GM23248 (cell line): ENCODE measurements at places on chromosomes 4 and X.

DNA sequence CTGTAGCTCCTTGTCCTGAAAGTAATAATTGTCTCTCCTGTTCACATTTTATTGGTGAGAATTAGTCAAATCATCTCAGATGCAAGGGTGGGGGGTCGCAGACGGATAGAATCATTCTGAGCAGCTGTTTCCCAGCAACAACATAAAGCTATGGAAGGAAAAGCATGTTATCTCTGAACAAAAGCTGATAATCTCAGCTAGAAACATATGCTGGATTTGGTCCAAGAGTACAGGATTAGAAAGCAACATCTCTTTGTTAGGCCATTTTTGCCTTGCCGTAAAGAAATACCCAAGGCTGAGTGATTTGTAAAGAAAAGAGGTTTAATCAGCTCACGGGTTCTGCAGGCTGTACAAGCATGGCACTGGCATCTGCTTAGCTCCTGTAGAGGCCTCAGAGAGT lies 472.8 kb upstream of the BOD1L1 start:
- no peak for DNase-seq

DNA sequence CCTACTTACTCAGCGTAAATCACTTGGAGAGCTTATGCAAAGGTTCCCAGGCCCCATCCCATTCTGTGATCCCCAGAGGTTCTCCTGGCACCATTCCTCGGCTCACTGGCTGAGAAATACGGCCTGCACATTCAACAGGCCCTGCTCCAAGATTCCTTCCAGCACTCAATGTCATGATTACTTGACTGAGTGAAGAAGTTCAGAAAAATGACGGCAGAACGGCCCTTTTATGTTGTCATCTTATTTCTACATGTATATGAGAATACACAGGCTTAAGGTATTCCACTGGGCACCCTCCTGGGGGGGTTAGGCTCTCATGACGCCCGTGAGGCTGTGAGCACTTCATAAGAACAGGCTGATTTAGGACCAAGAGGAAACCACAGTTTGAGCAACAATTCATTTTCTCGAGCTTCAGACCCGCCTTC lies 190.6 kb downstream of the NSUN7 start:
- DNase-seq = peak; percentile 12

GRCh38 chrX:121221322-121221977 lies 174.0 kb downstream of the GLUD2 start:
- peak; percentile 1 for DNase-seq

- no peak for DNase-seq
These were observed 113.1 kb upstream of the INPP4B start for GRCh38 chr4:142959173-142959572.

GRCh38 chrX:139204898-139205667 lies 325.5 kb upstream of the F9 start:
- DNase-seq = peak; percentile 63

DNA sequence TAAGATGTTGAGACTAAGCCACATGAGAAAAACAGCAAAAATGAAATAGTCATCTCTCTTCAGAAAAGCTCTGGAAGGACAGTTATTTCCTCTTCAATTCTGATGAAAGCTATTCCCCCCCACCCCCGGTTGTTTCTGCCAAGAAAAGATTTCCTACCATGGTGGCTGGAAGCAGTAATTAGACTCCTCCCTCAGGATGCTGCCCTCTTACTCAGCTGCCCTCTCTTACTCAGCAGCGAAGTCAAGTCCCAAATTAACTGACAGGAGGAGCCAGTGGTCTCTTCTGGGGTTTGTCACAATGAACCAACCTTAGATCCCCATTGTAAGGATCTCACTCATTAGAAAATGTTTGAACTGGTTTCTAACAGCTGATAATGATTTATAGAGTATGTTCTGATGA lies 38.0 kb downstream of the GPM6B start:
- peak; percentile 55 for DNase-seq

- no peak for DNase-seq
These were observed 193.7 kb downstream of the SPATA18 start for GRCh38 chr4:52244848-52245247.

- no peak for DNase-seq
These were observed 55.0 kb downstream of the RGS12 start for GRCh38 chr4:3347871-3348270.

- no peak for DNase-seq
These were observed 176.9 kb upstream of the GK2 start for GRCh38 chr4:79584902-79585301.

GRCh38 chrX:68896581-68896980 lies 67.8 kb downstream of the EFNB1 start:
- no peak for DNase-seq

DNA sequence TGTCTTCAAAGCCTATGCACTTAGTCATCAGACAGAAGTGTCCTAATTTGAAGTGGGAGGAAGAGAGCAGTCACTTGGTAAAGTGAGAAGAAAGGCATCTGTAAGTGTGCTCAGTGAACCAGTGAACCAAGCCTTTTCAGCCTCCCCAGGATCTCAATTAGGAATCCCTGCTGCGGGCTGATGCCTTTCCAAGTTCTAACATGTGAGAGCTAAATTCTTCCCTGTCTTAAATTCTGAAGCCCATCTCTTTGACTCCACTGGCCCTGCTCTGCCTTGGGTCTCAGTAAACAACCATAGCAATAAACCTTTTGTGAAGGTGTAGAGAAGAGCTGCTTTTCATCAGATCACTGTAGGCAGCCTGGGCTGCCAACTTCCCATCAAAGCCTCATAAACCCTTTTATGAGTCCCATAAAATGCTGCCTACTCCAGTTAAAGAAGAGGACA lies 701.2 kb upstream of the LCORL start:
- DNase-seq = no peak

DNA sequence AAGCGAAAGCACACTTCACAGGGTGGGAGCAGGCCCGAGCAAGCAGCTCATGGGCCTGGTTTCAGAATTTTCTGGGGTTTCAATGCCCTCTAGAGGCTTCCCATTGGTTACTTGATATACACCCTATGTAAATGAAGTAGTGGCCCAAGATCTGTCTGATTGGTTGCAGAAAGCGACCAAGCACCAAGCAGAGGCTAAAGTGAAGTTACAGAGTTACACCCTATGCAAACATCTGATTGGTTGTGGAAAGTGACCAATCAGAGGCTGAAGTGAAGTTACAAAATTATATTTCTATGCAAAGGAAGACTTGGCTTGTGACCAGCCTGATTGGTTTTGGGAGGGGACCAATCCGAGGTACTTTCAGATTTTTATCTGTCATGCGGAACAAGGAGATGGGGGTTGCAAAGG lies 8.2 kb downstream of the FHIP1A start:
- no peak for DNase-seq

DNA sequence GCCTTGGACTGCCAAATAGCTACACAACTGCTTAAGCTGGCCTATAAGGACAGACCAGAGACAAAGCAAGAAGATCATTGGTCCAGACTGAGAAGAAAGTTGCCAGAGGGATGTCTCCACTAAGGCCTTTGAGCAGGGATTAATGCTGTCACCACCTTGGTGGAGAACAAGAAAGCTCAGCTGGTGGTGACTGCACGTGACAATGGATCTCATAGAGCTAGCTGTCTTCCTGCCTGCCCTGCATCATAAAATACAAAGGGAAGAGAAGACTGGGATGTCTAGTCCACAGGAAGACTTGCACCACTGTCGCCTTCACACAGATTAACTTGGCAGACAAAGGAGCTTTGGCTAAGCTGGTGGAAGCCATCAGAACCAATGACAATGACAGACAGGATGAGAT lies 40.5 kb upstream of the FAM120C start:
- no peak for DNase-seq

- DNase-seq = no peak
These were observed 5.2 kb downstream of the NLRP2B start for GRCh38 chrX:57674861-57675260.

DNA sequence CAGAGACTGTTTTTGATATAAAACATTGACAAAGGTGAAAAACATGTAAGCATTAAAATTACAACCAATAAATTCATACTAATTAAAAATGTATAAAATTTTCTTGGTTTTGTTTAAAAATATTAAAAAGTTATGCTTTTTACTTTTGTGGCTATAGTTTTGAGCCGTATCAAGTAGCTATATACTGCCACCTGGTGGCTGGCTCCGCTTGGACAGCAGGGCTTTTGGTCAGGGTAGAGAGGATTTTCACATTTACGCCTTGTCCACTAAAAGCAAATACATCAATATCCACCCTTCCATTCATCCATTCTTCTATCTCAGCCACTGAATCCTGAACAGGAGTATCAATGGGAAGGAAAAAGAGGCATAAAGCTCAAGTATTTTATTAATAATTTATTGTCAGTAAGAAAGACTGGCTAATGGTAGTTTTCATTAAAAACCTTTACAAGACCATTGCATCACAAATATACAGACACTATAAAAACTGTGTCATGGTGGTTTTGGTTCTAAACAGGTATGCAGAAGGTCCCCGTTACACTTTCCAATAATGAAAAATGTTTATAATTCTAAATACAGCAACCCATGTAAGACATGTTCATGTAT lies 32.1 kb upstream of the MTNR1A start:
- DNase-seq = peak; percentile 70

DNA sequence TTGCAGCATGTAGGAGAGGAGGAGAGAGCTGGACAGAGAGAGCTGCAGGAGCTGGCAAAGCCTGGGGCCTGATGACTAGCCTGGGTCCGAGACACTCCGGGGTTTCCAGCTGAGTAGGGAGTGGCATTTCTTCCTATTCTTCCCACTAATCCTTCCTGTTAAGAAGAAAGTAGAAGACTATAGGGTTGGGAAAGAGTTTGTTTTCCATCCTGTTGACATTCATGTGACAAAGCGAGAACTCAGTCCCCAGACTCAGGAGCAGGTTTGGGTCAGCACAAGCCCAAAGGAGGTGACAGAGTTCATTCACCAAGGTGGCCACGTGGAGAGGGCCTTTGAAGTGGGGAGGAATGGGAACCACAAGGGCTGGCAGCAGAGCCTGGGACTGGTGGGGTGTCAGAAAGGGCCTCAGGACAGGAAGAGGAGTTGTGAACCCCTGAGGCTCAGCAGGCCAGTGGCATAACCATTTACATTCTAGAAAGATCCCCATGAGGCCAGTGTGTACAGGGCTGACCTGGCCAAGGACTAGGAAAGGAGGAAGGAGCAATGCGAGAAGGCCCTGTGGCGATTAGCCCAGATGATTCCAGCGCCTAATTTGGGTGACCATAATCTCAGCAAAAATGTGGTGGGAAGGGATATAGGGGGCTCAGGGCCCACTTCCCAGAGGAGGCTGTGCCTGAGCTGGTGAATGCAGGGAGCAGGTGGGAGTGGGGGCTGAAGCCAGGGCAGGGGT lies 3.3 kb upstream of the HAUS3 start:
- no peak for DNase-seq

GRCh38 chrX:117002981-117003380 lies 540.2 kb upstream of the CT83 start:
- no peak for DNase-seq

DNA sequence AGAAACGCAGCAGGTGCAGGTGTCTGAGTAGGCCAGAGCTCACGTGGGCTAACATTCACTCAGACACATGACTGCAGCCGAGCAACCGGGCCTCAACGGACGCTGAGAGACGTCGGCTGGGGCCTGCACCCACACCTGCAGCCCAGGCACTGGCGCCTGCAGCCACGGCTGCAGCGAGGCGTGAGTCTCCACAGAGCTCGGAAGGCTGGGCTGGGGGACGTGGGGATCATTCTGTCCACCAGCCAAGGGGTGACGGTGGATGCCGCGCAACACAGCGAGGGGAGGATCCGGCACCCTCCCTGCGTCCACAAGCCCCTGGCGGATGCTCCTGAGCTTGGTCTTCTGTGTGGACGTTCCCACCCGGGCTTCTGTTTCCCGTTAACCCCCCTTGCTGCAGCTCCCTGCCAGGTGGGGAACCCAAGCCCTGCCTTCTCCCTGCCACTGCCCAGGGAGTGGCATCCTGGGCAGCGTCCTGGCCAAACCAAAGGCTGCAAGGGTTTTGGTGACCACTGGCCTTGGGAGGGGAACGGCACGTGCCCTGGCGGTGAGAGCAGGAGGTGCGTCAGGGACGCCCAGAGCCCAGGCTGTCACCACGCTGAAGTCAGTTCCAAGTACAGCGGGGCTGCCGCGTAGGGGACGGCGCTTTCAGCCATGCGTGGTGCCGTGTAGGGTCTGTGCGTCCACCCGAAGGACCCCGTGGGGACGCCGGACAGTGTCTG lies 16.3 kb downstream of the PPP2R3B start:
- DNase-seq = no peak

DNA sequence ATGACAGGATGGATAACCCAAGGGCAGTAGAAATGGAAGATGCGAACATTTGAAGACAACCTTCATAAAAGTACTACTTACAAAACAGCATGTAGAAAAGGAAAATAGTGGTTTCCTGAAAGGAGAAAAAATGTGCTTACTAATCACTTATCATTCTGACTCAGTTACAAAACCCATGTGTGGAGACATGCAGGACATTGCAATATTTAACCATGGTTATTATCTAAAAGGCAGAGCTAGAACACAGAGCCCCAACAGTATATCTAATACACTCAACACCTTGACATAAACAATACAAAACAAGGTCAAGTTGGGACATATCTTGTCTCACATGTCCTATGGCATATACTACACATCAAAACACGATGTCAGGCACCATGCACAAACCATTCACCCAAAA lies 55.9 kb downstream of the EIF4E start:
- DNase-seq = peak; percentile 59

DNA sequence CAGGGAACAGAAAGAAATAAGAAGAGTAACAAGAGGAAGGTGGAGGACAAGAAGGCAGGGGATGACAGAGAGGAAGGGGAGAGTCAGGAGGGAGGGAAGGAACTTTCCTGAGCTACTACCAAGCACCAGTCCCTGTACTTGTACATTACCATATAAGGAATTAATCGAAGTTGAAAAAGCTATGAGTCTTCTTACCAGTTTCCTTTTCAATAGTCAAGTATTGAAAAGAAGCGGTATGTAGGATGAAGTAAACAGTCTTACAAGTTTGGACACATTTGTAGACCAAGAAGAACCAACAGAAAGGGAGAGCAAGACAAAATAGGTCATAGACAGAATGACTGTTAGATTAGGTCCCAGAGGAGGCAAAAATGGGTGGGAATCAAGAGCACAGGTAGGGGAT lies 629.7 kb upstream of the DIPK2B start:
- no peak for DNase-seq

GRCh38 chr4:5435823-5436222 lies 272.5 kb downstream of the EVC2 start:
- no peak for DNase-seq

DNA sequence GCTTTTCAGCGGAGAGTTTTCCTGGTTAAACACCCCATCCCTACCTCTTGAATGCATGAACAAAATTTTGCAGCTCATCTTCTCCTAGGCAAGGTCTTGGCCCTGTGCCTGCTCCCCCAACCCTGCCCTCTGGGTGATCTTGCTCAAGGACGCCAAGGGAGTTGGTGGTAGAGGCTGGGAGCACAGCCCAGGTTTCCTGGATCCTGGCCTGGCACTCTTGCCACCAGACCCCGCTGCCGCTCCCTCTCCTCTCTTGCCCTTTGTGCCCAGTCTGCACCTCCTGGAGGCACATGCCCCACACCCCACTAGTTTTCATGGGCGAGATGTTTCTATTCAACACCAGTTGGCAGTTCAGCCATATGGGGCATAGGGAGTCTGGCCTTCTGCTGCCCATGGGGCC lies 37.3 kb downstream of the TSC22D3 start:
- no peak for DNase-seq

- DNase-seq = peak; percentile 98
These were observed 29.0 kb downstream of the ERVMER34-1 start for GRCh38 chr4:52721968-52722815.

- no peak for DNase-seq
These were observed 107.2 kb downstream of the ATP11C start for GRCh38 chrX:139825618-139826017.

GRCh38 chr4:61211781-61212180 lies 11.7 kb downstream of the ADGRL3 start:
- DNase-seq = no peak
